ENCODE measurements at places on chromosomes 5 and 9. TPM values are rescaled to one million over a fixed set of nuclear protein-coding genes. Genes with fewer than 3 reads are reported as not detected.
A peak's percentile ranks its signal among the peaks of the same experiment; 100 is the strongest.

The GAS1 gene
- total RNA-seq, result 12.4 TPM

- DNase-seq, result peak; percentile 17
Observed at GRCh38 chr9:135248111-135248510, 160.6 kb downstream of the OLFM1 start.

DNA sequence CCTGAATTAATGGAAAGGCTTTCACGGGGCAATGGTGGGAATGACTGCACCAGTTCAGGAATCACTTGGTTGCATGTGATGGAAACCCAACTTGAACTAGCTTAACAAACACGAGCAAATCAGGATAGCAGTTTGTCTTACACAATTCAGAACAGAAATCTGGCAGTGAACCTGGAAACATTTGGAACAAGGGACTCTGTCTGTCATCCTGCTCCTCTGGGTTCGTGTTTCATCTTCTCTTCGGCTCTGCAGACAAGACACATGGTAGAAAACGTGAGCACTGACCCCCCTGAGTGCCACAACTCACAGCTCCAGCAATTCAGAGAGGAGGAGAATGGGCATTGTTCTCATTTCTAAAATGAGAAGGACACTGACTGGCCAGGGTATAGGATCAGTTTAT lies 218.1 kb upstream of the NREP start:
- DNase-seq, result no peak

DNA sequence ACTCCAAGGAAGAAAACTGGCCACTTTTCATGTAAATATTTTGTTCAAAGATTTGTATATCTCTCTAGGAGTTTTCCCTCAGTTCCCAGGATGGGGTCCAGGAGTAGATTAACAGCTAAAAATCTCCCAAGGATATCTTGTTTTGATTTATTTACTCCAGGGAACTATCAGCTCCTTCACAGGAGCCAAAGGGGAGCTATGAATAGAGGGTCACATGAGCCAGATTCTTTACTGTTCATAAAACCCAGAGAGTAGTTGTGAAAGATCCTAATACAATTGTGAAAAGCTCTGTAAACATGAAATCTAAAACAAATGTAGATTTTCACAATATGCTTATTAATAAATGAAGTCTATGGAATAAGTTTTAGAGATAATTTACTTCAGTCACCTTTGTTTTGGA lies 16.9 kb downstream of the DIMT1 start:
- DNase-seq, result no peak

DNA sequence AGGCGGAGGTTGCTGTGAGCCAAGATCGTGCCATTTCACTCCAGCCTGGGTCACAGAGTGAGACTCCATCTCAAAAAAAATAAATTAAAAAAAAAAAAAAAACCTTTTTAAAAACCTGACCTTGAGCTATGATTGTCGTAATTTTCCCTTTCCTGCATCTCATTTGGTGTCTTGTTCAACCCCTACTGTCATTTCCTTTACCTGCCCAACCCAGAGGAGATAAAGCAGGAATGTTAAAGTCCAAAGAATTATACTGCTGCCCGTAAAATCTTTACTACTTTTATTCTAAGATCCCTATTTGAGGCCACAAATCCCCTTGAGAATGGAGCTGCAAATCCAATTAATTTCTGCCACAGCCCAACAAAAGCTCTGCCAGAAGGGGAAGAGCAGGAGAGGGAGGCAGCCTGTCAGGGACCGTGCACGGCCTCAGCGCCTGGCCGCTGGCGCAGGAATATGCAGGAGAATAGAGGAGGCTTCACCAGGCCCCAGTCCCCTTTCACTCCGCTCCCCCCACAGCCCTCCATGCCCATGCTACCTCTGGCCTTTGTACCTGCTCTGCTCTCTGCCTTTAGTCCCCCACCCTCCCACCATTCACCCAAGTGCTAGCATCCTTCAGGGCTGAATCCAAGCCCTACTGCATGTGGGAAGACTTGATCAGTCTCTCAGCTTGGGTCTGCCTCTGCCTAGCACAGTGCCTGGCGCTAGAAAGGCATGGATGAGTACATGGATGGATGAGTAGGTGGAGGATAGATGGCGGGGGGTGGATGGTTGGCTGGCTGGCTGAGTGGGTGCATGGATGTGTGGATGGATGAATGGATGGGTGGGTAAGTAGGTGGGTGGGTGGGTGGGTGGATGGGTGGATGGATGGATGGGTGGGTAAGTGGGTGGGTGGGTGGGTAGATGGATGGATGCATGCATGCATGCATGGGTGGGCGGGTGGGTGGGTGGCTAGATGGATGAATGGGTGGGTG lies 99.8 kb upstream of the SARDH start:
- no peak for DNase-seq

GRCh38 chr5:146620669-146621051 lies 104.7 kb upstream of the GPR151 start:
- DNase-seq, result no peak

All from MG63 (cell line).